NCI-H2081 (cell line): ENCODE measurements at places on chromosomes 16 and 17.

DNA sequence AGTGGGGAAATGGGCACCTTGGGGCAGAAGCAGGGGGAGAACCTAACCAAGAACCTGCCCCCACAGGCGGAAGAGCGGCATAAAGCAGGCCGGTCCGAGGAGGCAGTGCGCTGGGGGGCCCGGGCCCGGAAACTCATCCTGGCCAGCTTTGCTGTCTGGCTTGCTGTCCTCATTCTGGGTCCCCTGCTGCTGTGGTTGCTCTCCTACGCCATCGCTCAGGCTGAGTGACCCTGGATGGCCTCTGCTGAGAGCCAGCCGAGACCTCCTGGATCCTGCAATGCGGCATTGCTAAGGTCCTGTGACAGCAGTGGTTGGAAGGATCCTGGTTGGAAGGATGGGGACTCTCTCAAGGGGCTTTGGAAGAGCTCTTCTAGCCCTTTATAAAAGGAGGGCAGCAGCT lies 4.5 kb upstream of the PHKG2 start:
- no peak for DNase-seq

DNA sequence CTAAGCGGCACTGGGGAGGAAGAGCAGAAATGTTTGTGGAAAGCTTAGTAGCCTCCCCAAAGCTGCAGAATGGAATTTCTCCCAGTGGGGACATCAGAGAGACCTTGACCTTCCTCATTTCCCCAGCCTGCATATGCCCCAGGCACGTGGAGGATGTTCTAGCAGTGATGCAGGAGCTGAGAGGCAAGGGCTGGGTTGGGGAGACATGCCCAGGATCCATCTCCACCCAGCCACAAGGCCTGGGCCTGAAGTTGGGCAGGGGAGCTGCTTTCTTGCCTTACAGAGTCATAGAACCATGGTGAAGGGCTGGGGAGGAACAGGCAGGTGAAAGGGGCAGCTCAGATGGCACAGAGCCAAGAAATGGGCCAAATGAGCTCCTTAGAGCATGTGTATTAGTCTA lies 104.0 kb downstream of the TMEM132E start:
- no peak for DNase-seq

DNA sequence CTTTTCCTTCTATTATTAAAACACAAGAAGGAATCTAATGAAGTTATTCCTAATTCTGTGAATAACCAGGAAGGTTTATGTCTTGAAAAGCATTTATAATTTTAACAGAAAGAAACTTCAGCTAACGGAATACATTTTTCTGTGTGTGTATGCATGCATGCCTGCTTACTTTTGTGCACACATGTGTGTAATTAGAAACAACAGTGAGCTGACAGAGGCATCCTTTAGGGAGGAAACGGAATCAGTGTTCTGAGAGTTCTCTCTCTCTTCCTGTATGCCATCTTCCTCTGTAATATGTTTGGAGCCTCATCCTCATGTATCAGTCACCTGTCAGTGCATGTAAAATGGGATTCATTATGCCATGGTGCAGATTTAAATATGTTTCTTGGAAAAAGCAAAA lies 107.0 kb downstream of the MAP2K4 start:
- DNase-seq: no peak

DNA sequence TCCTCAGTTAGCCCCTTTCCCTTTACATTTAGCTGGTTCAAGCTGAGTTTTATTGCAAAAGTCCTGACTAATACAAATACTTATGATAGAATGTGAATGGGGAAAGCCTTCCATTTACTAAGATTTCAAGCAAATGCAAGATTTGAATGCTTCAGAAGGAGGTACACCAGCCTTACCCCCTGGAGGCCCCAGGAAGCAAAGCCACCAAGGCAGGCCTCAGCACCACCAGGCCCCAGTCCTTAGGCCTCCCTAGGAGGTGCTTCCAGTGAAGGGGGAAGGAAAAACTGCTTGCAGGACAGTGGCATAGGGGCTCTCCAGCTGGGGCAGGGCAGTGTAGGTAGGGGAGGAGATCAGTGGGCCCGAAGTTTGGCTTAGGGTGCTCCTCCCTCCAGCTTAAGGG lies 7.3 kb upstream of the PRPSAP2 start:
- DNase-seq: no peak

GRCh38 chr17:50055426-50056216 lies at the start of gene ITGA3:
Gene ITGA3 (plus strand): TSS chr17:50056110. CDS start chr17:50056440, 330 bp downstream.
- DNase-seq: peak; percentile 83

DNA sequence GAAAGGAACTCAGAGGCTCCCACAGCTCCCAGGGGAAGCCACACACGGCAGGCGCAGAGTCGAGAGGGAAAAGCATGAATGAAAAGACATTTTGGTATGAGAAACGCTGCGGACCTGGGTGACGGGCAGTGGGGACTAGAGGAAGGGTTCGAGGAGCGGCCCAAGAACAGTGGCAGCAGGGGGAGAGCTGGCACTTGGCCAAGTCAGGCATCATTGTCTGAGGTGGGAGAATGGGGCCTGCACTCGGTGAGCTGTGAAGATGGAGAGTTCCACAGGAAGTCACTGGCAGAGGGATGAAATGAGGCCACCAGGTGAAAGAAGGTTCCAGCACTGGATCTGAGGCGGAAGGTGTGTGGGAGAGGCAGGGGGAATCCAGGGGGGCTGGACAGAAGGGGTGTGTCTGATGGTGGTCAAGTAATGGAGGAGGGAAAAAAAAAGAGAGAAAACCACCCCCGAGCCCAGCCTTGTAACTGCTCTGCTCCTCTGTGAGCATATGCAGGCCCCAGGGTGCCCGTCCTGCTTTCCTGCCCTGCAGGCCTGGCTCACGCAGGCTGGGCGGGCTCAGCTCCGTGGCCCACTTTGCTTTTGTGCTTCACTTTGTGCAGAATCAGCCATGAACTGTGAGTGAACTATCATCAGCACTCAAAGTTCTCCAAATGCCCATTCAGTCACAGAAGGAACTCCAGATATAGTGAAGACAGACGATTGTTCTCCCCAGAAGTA lies 31.8 kb downstream of the TMEM204 start:
- DNase-seq: no peak

- peak; percentile 15 for DNase-seq
These were observed 8.0 kb upstream of the GNA13 start for GRCh38 chr17:65064452-65065019.

GRCh38 chr17:76929601-76930000 lies 61.4 kb downstream of the MGAT5B start:
- DNase-seq: no peak

DNA sequence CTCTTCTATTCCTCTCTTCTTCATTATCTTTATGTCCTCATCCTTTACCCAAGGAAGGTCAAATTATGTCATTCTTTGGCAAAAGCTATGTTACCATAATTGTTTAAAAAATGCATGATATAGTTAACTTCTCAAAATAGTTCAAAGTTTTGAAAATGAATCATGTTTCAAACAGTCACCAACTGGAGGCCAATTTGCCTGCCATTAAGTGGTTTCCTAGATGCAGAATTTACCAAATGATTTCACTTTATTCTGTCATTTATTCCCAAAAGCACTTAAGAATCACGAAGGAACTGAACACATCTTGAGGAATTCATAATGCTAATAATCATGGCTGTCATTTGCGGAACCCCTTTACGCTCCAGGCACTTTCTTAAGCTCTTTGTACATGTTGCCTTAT lies 190.9 kb upstream of the CDH11 start:
- DNase-seq: no peak

GRCh38 chr16:67930678-67931211 lies 917 bp downstream of the CTRL start:
- DNase-seq: no peak

- peak; percentile 24 for DNase-seq
These were observed 31.5 kb downstream of the WSCD1 start for GRCh38 chr17:6101706-6102105.

DNA sequence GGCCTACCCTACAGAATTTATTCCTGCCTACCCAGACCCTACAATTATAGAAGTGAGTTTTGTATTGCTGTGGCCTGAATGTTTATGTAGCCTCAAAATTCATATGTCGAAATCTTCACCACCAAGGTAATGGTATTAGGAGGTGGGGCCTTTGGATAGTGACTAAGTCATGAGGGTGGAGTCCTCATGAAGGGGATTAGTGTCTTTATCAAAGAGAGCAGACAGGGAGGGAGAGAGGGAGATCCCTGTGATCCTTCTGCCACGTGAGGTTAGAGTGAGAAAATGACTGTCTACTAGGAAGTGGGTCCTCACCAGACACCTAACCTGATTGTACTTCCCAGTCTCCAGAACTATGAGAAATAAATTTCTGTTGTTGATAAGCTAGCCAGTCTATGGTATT lies 981 bp upstream of the DUXB start:
- no peak for DNase-seq

GRCh38 chr16:29806641-29807425 lies 504 bp downstream of the MAZ start:
- DNase-seq: peak; percentile 84

DNA sequence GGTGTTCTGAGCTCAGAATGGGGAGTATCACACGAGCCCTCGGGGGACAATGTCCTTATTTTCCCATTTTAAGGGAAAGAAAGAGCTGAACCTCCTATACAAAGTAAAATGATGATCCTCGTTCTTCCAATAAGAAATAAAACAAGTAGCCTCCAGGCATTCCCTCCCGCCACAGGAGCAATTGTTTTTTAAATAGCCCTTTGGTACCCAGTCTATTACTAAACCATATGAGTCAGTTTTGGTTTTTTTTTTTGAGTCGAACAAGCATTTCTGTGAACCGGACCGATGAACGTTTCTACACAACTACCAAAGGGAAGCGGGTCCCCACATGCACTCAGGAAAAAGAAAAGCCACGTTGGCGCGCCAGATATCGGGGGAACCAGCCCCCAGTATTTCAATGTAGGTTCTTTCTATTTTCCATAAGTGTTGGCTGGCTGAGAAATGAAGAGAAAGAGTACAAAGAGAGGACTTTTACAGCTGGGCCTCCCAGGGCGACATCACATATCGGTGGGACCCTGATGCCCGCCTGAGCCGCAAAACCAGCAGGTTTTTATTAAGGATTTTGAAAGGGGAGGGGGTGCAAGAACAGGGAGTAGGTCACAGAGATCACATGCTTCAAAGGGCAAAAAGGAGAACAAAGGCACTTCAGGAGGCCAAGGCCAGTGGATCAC lies 3.8 kb upstream of the DCXR start:
- DNase-seq: no peak

GRCh38 chr17:42188749-42189650 lies 3.7 kb upstream of the HCRT start:
- DNase-seq: no peak

DNA sequence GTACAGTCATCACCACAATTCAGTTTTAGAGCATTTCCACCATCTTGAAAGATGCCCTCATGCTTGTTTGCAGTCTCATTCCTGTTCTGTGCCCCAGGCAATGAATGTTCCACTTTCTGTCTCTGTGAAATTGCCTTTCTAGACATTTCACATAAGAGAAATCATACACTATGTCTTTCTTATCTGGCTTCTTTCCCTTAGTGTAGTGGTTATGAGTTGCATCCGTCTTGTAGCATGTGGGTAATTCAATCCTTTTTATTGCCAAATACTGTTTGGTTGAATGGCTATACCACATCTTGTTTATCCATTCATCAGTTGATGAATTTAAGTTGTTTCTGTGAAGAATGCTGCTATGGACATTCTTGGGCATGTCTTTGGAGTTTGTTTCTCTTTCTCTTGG lies 132.5 kb upstream of the PLCG2 start:
- DNase-seq: no peak

GRCh38 chr17:63039342-63039741 lies 73.3 kb downstream of the TANC2 start:
- peak; percentile 47 for DNase-seq

GRCh38 chr17:79485991-79486390 lies 124.9 kb downstream of the RBFOX3 start:
- DNase-seq: no peak

DNA sequence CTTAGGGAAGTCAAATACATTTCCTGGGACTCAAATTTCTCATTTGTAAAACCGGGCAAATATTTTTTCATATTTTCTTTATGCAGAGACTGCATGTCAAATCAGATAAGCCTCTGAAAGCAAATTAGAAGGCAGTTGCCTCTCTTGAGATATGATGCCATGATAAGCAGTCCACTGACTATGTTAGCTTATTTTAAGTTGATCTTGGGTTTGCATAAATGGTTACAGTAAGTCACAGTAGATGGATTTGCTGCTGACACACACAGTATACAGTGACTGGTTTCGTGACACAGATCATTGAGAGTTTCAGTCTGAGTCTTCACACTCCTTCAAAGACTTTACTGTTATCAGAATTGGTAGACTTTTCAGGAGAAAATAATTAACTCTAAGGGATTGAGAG lies 927.6 kb upstream of the CDH8 start:
- no peak for DNase-seq

- DNase-seq: no peak
These were observed 161.8 kb downstream of the ANKFN1 start for GRCh38 chr17:56314984-56315602.

GRCh38 chr16:69834807-69835466 lies 72.8 kb downstream of the WWP2 start:
- DNase-seq: no peak
